ENCODE measurements at places on chromosomes 2 and 18.

GRCh38 chr18:59633961-59634485 lies 63.2 kb downstream of the CCBE1 start:
- DNase-seq = no peak

DNA sequence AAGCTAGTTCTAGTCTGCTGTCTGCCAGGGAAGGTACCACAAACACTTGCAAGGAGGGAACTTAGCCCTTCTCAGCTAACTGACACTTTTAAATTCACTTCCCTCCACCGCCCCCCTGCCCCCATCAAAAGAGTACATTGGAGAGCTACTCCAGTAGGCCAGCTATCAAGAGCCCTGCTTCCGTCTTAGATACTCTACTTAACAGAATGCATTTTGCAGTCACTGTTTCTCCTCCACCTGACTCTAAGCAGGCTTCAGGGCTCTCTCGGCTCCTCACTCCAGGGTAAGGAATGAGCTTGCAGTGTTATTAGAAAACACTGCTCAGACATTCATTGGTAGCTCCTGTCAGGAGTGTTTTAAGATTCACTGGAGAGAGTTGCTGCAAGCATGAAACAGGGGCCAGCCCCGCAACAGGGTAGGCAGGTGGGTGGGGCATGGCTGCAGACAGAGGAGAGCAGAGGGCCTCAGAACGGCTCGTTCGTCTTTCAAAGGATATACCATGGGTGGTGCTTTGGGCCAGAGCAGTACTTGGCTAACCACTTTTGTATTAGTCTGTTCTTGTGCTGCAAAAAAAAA lies 35.3 kb upstream of the PDCL3 start:
- no peak for DNase-seq

DNA sequence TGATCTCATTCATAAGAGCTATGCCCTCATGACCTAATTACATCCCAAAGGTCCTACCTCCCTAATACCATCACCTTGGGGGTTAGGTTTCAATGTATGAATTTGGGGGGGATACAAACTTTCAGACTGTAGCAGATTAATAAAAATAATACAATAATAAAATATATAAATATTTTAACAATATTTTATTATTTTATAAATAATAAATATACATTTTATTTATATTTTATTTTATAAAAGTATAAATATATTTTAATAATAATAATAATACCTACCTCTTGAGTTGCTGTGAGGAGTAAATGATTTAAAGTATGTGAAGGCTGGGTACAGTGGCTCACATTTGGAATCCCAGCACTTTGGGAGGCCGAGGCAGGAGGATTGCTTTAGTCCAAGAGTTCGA lies 8.1 kb upstream of the SLC16A14 start:
- no peak for DNase-seq

DNA sequence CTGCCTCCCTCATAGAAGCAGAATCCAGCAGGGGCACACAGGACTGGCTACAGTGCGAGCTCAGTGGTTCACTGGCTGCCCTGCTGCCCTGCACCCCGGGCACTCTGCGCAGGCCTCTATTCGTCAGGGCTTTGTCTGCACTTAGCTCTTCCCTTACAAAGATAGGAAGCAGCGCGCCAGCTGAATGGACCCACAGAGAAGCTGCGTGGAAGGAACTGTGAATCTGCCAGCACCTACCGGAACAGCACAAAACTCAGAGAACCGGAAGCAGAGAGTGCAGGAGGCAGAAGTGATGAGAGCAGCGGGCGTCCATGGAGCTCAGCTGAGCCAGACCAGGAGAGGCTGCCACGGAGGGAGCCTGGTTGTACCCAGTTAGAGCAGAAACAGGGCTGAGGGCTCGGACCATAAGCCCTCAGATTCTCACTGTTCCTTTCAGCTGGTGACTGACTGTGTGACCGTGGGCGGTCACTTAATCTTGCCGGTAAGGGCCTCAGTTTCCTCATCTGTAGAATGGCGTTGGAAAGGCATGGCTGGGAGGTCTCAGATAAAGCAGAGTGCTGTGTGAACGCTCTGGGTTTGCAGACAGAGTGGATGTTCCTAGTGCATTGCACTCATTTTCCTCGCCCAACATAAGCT lies 23.1 kb upstream of the SLC66A3 start:
- no peak for DNase-seq

DNA sequence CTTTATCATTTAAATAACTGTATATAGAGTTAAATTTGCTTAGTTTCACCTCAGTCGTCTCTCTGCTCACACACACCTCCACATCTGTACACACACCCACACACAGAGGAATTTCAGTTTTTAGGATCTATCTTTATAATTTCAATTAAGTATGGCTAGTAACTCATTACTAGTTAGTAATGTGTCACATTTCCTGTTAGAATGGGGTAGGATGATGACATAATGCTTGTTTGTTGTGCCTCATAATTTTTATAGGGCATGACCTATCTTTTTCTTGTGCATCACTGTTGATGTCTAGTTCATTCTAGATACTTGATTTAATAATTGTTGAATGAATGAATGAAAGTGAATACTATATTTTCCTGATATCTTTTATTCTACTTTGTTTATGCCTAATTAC lies 108.6 kb downstream of the AGPS start:
- DNase-seq = no peak

- DNase-seq = no peak
These were observed 201.8 kb upstream of the FN1 start for GRCh38 chr2:215637651-215638050.

- DNase-seq = no peak
These were observed 107.7 kb downstream of the INHBB start for GRCh38 chr2:120453635-120453998.

DNA sequence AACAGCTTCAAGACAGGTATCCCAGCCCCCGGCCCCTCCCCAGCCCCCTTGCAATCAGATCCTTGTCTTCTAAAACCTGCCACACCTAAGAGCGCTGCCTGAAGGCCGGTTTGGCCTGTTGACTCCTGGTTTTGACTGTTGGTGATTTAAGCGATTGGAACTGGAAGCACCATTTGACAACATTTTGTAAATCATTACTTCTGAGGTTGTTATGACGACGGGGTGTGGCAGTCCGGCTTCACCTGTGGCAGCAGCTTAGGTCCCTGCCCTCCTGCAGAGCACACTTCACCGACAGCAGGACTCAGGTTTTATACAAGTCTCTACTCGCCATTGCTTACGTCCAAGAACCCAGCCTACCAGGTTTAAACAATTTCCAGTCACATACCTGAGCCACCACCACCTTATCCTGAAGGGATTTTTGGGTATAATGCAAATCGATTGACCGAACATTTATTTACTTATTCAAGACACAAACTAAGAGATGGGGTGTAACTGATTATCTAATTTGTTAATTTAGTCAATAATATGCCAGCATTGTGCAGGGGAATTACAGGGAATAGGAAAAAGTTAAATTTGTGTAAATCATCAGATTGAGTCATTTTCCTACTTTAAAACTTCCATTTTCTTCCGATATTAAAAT lies 707 bp upstream of the DGUOK start:
- no peak for DNase-seq

- DNase-seq = no peak
These were observed 3.3 kb upstream of the OSBPL6 start for GRCh38 chr2:178191004-178191508.

- DNase-seq = no peak
These were observed 23.9 kb downstream of the MTHFD2 start for GRCh38 chr2:74222300-74222650.

DNA sequence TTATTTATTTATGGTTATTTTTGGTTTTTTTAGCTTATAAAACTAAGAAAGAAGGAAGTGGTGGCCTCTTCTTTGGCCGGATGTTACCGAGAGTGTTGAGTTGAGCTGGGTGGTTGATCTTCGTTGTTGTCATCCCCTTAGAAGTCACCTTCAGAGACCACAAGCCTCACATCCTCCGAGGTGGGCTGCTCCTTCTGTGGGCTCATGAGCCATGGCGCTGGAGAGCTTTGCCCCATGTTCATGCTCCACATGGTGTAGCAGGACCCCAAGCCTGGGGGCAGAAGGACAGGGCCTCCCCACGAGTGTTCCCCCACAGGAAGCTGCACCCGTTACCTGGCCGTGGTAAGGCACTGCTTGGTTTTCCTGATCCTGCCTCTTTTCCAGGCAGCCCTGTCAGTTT lies 23.4 kb downstream of the SNTG2 start:
- no peak for DNase-seq

- DNase-seq = no peak
These were observed 117.1 kb upstream of the STPG4 start for GRCh38 chr2:47272031-47272864.

- DNase-seq = no peak
These were observed 102.7 kb upstream of the SMAD2 start for GRCh38 chr18:48032876-48033789.

DNA sequence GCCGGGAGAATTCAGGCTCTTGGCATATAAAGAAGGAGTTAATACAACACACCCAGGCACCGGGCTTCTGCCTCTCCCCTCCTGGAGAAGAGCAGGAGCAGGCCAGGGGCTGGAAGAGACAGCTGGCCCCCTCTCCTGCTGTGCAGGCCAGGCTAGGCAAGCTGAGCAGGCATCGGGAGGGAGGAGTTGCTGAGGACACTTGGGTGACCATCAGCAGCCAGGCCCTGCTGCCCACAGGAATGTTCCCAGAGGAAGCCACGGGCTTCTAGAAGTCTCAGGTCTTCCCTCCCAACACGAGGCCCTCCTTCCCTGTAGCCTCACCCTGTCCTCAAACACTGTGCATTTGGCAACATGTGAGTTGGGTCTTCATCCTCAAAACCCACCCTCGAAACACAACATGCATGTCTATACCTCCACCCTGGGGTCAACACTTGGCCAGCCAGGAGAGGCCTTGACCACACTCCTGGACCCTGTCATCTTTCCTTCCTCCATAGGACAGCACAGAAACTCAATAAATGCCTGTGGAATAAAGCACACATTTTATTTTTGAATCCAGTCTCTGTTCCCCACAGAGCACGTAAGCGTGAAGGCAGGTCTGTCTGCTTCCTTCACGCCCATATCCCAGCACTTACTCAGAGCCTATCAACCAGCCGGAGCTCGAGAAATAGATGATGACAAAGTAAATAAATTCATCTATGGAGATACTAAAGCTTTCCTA lies 433.8 kb upstream of the ID2 start:
- no peak for DNase-seq

DNA sequence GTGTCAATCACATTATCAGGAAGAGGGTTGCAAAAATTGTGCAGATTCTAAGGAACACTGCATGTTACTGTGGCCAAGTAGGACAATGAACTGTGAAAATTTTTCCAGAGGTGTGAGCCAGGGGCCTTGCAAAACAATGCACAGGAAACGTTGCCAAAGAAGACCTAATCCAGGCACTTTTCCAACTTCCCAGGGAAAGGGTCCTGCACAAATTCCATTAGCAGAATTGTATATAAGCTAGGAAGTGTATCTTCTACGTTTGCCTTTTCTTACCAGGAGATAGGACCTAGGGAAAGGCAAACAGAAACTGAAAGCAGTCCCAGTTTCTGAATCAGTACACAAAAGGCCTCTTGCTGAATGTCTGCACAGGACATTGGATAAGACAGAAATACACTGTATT lies 1888.3 kb upstream of the CELF4 start:
- peak; percentile 15 for DNase-seq

- DNase-seq = peak; percentile 55
These were observed 202.9 kb upstream of the NT5C1B start for GRCh38 chr2:18792226-18792629.

- DNase-seq = no peak
These were observed 38.2 kb downstream of the SESTD1 start for GRCh38 chr2:179226203-179226960.

DNA sequence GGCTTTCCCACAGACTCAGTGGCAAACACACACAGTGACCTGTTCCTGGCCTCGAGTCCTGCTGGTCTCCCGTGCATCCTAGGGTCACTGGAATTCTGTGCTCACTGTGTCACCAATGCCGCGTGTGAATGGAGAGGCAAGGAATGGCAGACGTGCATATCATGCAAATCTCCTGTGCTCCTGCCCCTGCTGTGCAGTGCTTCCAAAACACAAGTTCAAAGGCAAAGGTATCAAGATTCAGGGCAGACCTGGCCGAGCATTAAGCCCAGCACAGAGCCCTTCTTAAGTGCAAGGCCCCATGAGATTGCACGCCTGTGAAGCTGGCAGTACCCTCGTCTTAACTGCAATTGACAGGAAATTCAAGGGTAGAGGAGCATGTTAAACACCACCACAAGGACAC lies 129.1 kb downstream of the NDUFA10 start:
- no peak for DNase-seq

- no peak for DNase-seq
These were observed 6.1 kb downstream of the ECEL1 start for GRCh38 chr2:232481322-232482140.

GRCh38 chr2:217338306-217338916 lies 478.5 kb upstream of the TNP1 start:
- DNase-seq = no peak

- no peak for DNase-seq
These were observed 6.8 kb downstream of the SCTR start for GRCh38 chr2:119517433-119517832.

GRCh38 chr2:55401124-55401523 lies 18.5 kb downstream of the CCDC88A start:
- DNase-seq = no peak

- no peak for DNase-seq
These were observed 5.0 kb downstream of the NAPG start for GRCh38 chr18:10530852-10531251.

DNA sequence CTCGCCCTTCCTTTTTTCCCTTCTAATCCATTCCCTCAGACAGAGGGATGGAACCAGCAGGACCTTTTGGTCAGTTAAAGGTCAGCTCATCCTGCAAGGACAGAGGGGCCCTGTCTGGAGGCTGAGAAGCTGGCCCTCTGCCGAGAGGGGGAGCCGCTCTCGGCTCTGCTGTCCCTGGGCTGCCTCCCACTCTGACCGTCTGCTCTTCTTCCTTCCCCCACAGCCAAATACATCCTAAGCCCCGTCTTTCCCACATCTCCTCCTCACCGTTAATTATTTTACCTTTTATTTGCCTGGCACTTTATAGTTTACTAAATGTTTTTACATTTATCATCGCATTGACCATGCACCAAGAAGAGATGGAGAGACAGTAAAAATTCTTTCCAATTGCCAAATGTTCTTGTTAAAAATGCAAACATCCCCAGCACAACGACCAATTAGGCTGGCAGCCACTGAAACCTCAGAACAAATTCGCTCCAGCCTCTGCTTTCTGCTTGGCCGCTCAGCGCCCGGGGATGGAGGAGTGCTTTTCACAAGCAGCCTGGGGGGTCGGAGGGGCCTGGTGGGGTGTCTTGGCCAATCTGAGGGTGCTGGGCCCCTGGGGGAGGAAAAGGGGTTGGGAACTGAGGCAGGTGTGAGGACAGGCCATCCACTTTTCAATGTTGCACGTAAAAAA lies 123.7 kb downstream of the TNS1 start:
- no peak for DNase-seq
